ENCODE measurements at places on chromosomes 3 and 15. TPM values are rescaled to one million over a fixed set of nuclear protein-coding genes. Genes with fewer than 3 reads are reported as not detected.

Gene CHL1
- total RNA-seq, result 2.0 TPM

DNA sequence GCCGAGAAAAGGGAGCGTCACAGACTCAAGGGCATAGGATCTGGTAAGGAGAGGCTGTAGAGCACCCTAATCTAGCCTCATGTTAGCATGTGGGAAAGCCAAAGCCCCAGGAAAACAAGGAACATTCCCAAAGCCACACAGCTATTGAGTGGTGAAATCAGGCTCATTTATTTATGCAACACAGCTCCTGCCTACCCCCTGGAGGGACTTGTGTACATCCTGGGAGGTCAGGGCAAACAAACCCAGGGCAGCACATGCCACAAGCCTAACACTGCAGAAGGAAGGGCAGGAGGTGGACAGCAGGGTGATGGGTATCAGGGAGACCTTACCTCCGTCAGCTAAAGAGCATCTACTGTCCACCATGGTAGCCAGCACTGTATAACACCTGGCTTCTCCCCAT, 283.5 kb downstream of the RPLP1 start:
- no peaks in the 10 kb centered on the region for H3K27me3 ChIP-seq
- H3K4me3 ChIP-seq, result no peak overlapping the region
- H3K4me1 ChIP-seq, result no peaks in the 10 kb centered on the region
- no peak overlapping the region for H3K27ac ChIP-seq
- no peak for DNase-seq

GRCh38 chr15:57227899-57228298, 148.4 kb upstream of the CGNL1 start:
- peaks cover 8% of the 10 kb centered on the region for H3K4me1 ChIP-seq
- H3K27ac ChIP-seq, result no peak overlapping the region
- no peaks in the 10 kb centered on the region for H3K27me3 ChIP-seq

GRCh38 chr3:58626841-58627569, 39.6 kb downstream of the FAM3D start:
- no peaks in the 10 kb centered on the region for H3K4me1 ChIP-seq
- H3K4me3 ChIP-seq, result no peak overlapping the region
- no peaks in the 10 kb centered on the region for H3K27me3 ChIP-seq
- no peak overlapping the region for H3K27ac ChIP-seq
- H3K36me3 ChIP-seq, result no peaks in the 10 kb centered on the region
- no peak for DNase-seq

- H3K27me3 ChIP-seq, result no peaks in the 10 kb centered on the region
- DNase-seq, result no peak
- no peak overlapping the region for H3K4me3 ChIP-seq
- no peaks in the 10 kb centered on the region for H3K4me1 ChIP-seq
- H3K36me3 ChIP-seq, result no peaks in the 10 kb centered on the region
- H3K27ac ChIP-seq, result no peak overlapping the region
These were observed 32.8 kb upstream of the TOP2B start for GRCh38 chr3:25697553-25697952.

- H3K27me3 ChIP-seq, result no peaks in the 10 kb centered on the region
- H3K4me1 ChIP-seq, result no peaks in the 10 kb centered on the region
- no peak for DNase-seq
These were observed 9.6 kb upstream of the RASA2 start for GRCh38 chr3:141477224-141477623.

Gene CATSPER2
- total RNA-seq, result 3.0 TPM

Gene REC114
- total RNA-seq, result not detected

Gene GUCA1C
- not detected for total RNA-seq

Gene HRG
- not detected for total RNA-seq

GRCh38 chr15:32790352-32790999, 72.7 kb downstream of the GREM1 start:
- H3K4me1 ChIP-seq, result no peaks in the 10 kb centered on the region
- no peak overlapping the region for H3K4me3 ChIP-seq
- H3K27ac ChIP-seq, result no peak overlapping the region
- no peaks in the 10 kb centered on the region for H3K36me3 ChIP-seq
- no peaks in the 10 kb centered on the region for H3K27me3 ChIP-seq

DNA sequence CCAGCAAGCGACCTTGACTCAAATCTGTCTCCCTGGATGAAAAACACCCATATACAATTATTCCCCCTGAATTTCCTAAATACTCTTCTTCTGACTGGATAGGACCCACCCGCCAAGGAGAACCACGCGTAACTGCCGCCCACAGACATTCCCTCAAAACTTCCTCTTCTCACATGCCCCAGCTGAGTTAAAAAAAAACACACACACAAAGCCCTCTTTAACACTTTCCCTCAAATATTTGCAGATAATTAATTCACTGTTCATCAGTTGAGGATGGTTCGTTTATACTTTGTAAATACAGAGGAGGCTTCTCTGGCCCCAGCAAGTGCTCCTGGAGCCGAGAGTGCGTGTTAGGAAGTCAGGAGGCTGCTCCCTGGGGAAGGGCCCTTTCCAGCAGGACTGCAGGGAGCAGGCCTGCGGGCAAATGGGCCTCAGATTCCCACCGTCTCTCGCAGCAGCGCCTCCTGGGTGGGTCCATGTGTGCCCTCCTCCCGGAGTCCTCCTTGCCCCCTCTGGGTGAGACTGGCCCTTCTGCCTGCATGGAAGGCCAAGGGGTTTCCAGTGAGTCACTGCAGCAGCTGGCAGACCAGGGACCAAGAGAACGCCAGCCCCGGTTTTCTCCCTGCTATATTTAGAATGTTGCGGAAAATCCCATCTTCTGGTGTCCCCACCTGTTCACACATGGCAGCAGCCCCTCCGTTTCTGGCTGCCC, 46.8 kb downstream of the MGLL start:
- no peaks in the 10 kb centered on the region for H3K27me3 ChIP-seq
- peaks cover 55% of the 10 kb centered on the region for H3K4me1 ChIP-seq
- peak overlapping the region; percentile 72 for H3K27ac ChIP-seq
- H3K4me3 ChIP-seq, result peak overlapping the region; percentile 42
- H3K36me3 ChIP-seq, result no peaks in the 10 kb centered on the region

GRCh38 chr3:52280050-52280461, 1.6 kb upstream of the WDR82 start:
- no peaks in the 10 kb centered on the region for H3K27me3 ChIP-seq
- peaks cover 45% of the 10 kb centered on the region for H3K4me1 ChIP-seq
- peak overlapping the region; percentile 96 for H3K4me3 ChIP-seq
- H3K36me3 ChIP-seq, result no peaks in the 10 kb centered on the region

Gene NPAP1
- not detected for total RNA-seq

Gene ALS2CL
- total RNA-seq, result 25.2 TPM

GRCh38 chr3:178703268-178703975, 167.2 kb downstream of the KCNMB2 start:
- peaks cover 13% of the 10 kb centered on the region for H3K4me1 ChIP-seq
- no peak for DNase-seq
- no peaks in the 10 kb centered on the region for H3K36me3 ChIP-seq
- H3K4me3 ChIP-seq, result no peak overlapping the region

Gene CTXN2
- total RNA-seq, result not detected

Gene TF
- total RNA-seq, result 2.2 TPM

DNA sequence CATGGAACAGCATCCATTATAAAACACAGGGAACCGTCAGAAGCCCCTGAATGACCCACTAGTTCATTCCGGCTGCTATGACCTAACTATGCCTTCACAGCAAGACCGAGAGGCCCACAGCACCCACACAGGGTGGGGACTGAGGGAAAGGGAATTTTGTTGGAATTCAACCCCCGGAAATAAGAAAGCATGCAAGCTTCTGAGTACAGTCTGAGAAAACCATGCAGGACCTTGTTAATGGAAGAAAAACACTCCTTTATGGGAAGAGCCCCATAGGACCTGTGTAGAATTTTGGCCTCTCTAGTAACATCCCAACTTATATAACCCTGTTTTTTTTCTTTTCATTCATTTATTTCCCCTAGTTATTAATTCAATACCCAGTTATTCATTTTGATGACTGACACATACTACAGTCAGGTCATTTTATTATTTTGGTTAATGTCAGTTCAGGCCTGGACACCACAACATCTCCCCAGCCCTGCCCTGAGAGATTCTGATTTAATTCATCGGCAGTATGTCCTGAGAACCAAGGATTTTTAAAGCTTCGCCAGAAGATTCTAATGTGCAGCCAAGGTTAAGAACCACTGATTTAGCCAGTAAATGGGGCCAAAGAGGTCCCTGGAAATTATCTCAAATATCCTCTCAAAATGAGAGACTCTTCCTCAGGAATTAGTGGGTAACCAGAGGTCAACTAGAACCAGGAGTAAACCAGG, 231.6 kb upstream of the GOLGA6L4 start:
- no peak overlapping the region for H3K27ac ChIP-seq
- DNase-seq, result no peak
- no peaks in the 10 kb centered on the region for H3K27me3 ChIP-seq
- H3K36me3 ChIP-seq, result peaks cover 3% of the 10 kb centered on the region
- peaks cover 4% of the 10 kb centered on the region for H3K4me1 ChIP-seq
- no peak overlapping the region for H3K4me3 ChIP-seq

DNA sequence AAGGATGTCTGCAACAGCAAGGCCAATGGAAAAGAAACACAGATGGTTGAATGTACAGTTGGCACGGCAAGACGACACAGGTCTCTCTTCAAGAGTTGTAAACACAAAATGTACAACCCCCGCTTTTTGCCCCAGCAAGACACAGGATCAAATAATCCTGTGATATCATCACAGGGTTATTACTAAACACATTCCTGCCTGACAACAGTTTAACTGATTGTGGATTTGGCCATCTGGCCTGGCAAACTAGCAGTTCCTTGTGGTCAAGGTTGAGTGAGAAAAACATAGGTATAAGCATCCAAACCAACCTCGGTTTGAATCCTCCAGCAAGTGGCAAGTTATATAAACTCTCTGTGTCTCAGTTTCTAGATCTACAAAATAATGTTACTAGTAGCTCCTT, 23.4 kb downstream of the PARP16 start:
- H3K27me3 ChIP-seq, result no peaks in the 10 kb centered on the region
- H3K36me3 ChIP-seq, result peaks cover 29% of the 10 kb centered on the region
- no peaks in the 10 kb centered on the region for H3K4me1 ChIP-seq
- no peak for DNase-seq
- no peak overlapping the region for H3K27ac ChIP-seq
- H3K4me3 ChIP-seq, result no peak overlapping the region

Data from thoracic aorta (tissue), 2 donors.